ENCODE measurements at places on chromosomes 12 and 14.

- DNase-seq: no peak
Observed at GRCh38 chr14:102875652-102876051, 46.8 kb upstream of the AMN start.

GRCh38 chr12:96386794-96387193, 13.4 kb downstream of the CDK17 start:
- DNase-seq: no peak

- DNase-seq: peak; percentile 36
Observed at GRCh38 chr12:119211884-119212283, 33.2 kb downstream of the HSPB8 start.

GRCh38 chr14:55477680-55478079, 37.3 kb upstream of the TBPL2 start:
- DNase-seq: no peak

GRCh38 chr14:99047441-99048031, 224.5 kb downstream of the BCL11B start:
- DNase-seq: peak; percentile 38

DNA sequence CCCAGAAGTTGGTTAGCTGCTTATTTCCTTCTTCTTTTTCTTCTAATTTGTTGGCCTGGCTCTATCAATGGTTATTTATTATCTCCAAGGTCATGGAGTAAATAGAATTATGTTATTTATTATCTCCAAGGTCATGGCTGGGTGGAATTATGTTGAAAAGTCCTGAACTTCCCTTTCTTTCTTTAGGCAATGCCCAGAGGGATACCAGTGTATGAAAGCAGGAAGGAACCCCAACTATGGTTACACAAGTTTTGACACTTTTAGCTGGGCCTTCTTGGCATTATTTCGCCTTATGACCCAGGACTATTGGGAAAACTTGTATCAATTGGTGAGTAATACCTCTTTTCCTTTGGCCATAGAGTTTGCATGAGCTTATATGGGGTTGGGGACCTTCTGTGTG, 111.6 kb downstream of the SCN8A start:
- DNase-seq: no peak

GRCh38 chr12:3795066-3795465, 42.2 kb upstream of the CRACR2A start:
- DNase-seq: no peak

GRCh38 chr12:106248846-106249371, 1.1 kb upstream of the CKAP4 start:
- no peak for DNase-seq

GRCh38 chr14:55758796-55759195, 178.8 kb downstream of the KTN1 start:
- DNase-seq: peak; percentile 16

GRCh38 chr12:131830914-131831571, 2.9 kb downstream of the MMP17 start:
- no peak for DNase-seq

DNA sequence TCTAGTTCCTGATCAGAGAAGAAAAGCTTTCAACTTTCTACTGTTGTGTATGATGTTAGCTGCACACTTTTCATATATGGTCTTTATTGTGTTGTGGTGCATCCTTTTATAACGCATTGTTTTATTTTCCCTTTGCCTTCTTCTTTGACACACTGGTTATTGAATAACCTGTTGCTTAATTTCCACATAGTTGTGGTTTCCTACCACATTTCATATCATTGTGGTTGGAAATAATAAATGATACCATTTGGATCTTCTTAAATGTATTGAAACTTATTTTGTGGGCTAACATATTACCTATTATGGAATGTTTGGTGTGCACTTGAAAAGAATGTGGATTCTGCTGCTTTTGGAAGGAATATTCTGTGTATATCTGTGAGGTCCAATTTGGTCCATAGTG, 64.9 kb downstream of the GPHN start:
- no peak for DNase-seq

GRCh38 chr12:80064269-80064668, 35.1 kb upstream of the OTOGL start:
- DNase-seq: no peak

GRCh38 chr12:68170726-68171125, 11.2 kb upstream of the IFNG start:
- DNase-seq: no peak

DNA sequence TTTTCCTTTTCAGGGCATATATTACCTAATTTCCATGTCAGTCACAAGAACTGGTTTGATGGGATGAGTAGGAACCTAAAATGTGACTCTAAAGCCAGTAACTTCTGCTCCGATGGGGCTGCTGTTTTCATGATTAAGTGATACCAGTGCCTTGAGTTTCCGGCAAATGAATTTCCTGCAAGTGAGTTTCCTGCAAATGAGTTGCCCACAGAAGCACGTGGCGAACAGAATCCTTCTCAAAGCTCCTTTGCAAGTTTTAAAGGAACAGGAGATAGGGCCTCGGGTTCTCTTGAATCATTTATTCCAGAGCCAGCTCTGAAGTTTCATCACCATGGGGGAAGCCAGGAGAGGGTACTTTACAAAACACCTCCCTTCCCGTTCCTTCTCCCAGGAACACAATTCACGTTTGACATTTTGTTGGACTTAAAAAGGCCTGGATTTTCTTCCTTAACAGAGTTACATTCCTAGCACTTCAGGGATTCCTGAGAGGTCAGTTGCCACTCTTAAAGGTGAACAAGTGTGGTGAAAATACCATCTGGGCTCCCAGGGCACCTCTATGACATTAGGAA, 2.2 kb upstream of the PPTC7 start:
- no peak for DNase-seq

DNA sequence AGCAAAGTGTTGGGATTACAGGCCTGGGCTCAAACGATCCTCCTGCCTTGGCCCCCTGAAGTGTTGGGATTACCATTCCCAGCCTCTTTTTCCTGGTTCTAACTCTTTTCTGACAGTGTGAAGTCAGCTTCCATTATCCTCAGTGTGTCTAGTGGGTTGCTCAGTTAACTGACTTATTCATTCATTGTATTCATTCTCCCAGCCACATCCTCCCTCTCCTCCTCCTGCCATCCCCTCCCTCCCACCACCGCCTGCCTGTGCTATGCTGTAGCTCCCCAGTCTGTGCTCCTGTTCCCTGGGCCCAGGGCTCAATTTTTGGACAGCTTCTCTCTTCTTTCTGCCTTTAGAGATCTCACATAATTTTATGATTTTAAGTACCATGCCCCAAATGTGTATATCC, 19.4 kb downstream of the ATP6V0A2 start:
- no peak for DNase-seq

DNA sequence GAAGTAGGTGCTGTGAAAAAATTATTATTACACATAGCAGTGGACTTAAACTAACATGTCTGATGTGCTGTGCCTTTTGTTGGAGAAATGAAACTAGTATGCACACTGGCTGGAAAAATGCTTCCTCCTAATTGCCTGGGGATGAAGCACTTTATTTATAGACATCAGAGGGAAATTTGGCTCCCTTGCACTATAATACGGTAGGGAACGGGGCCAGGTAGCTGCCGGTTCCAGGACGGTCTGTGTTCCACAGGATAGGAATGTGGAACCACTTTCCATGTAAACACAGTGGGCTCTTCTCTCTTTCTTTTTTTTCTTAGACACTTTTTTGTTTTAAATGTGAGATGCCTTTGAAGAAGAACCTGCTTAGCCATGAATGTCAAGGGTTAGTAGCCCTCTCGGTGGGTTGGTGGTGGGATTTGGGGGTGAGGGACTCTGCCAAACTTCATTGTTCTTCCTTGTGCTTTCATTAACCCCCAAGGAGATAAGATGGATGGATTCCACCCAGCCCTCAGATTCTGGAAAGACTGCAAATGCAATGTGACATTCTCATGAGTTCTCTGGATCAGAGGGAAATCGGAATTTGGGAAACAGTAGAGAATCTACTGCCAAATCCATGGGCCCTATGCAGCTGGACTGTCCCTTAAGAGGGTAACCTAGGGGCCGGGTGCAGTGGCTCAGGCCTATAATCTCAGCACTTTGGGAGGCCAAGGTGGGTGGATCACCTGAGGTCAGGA, 58.0 kb upstream of the GSC start:
- DNase-seq: no peak

DNA sequence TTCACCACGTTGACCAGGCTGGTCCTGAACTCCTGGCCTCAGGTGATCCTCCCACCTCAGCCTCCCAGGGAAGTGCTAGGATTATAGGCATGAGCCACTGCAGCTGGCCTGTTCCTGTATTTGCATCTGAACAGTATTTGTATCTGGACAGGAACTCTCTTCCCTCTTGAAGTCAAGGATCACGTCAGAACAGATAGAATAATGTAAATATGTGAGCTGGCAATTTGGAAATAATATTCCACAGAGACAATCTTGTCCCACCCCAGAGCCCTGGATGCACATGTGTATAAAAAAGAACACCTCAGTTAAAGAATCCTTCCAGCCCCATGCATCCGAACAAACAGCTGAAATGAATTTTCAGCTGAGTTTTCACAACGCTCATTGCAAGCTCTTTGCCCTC, 118.3 kb downstream of the VEZT start:
- no peak for DNase-seq

- no peak for DNase-seq
Observed at GRCh38 chr14:100534528-100535286, 52.5 kb downstream of the BEGAIN start.

DNA sequence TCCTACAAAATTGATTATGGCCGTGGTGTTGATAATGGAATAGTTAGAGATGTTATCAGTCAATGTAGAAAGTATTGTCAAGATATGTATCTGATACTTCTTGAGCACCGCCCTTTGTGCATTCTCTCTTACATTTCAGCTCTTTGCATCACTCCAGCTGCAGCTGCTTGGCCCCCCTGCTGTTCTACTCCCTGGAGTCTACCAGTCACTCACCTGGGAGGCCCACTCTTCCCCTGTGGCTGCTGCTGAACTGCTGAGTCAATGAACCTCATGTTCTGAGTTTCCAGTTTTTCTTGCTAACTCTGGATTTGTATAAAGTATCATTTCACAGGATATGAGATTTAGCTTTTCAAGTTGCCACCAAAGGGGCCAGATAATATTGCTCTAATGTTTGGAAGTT, 312.8 kb upstream of the SLC16A7 start:
- no peak for DNase-seq

DNA sequence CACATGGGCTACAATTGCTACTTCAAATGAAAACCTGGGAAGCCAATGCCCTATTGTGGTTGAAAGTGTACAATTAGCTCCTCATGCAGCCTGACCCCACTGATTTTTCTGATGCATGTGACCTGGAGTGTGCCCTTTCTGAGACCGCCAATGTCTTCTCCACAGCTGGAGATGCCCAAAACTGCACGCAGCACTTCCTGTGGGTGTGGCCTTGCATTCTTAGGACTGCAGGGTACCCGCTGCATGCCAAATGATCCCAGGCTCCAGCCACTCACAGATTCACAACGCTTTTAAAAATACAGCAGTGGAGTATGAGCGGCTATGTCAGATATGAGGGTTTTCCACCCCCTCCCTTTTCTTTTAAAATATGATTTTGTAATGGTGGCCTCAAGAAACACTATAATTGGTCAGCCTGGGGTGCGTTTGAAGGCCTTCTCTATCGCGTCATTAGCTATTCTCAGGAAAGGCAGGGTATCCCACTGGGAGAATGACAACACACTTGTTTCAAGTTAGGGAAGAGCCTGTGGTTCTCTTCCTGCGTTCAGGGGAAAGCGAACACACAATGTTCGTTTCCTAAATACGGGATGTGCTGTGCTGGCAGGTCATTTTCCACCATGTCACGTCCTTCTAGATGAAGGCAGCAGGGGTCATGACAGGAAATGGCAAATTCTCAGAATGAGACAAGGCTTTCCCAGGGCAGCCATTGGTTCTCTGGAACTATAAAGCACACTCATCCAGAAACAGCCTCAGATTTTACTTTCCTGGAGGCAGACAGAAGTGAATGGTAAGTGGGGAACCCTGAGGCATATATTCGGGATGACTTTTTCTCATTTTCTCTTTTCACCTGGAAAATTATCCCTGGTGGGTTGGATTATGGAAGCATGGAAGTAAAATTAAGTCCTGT, at the start of gene APOLD1:
Gene APOLD1, plus strand, starts transcription at position 749 of the 904 bp plus-strand sequence. Its CDS starts 33 bp downstream, at position 782.
- peak; percentile 82 for DNase-seq
